Left lung (tissue), 14 donors: ENCODE measurements at places on chromosomes 6 and 20. TPM values are rescaled to one million over a fixed set of nuclear protein-coding genes. Genes with fewer than 3 reads are reported as not detected.

GRCh38 chr6:114611696-114612095 lies 268.9 kb upstream of the HS3ST5 start:
- DNase-seq: no peak

- no peak for DNase-seq
Measured at GRCh38 chr6:19067165-19067564, 680.0 kb downstream of the RNF144B start.

DNA sequence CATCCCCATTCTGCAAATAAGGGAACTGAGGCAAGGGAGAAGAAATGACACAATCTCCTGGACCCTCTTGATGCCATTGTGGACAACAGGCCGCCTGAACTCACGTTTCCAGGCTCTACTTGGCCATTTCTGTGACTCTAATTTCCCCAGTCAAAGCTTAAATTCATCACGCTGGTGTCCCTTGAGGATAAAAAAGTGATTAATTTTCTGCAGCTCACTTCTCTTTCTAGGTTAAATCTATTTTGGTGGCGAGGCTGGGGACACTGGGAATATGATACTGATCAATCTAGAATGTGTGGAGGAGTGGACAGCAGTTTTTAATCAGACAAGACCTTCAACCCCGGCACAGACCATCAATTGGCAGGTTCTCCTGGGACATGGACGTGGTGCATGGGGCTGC lies 168.2 kb upstream of the SULF2 start:
- no peak for DNase-seq

DNA sequence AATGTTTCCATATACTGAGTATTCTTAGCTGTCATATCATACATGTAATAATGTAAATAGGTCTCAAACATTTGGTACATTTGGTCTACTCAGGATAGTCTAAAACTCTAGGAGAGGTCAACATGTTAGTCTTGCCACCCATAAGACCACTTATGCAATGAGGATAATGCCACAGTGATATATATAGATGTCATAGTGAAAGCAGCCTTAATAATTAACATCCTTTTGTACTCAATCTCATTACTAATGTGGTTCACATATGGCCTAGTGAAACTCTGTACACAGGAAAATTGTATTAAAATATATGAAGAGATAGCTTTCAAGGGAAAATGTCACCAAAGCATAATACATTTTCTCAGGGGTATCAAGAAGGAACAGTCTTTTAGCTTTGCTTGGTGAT lies 577.9 kb downstream of the TFAP2B start:
- DNase-seq: no peak

- no peak for DNase-seq
Measured at GRCh38 chr6:158808941-158809678, 10.1 kb downstream of the EZR start.

DNA sequence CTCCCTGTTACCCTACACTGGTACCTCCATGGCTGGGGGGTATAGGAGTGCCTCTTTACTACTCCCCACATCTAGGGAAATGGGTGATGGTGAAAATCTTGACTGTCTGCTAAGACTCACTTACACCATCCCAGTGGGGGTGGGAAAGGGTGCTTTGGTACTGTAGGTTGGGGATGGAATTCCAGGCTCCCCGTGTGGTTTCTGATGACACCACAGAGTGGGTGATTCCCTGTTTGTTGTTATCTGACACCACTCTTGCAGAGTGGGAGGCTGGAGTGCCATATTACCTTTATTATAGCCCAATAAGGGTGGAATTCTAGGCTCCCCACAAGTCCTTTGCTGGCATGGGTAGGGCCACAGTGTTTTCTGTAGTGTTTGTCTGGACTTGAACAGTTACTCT lies 264.6 kb upstream of the MAN1A1 start:
- DNase-seq: no peak

GRCh38 chr6:143332153-143332845 lies 118.2 kb downstream of the ADAT2 start:
- DNase-seq: no peak

DNA sequence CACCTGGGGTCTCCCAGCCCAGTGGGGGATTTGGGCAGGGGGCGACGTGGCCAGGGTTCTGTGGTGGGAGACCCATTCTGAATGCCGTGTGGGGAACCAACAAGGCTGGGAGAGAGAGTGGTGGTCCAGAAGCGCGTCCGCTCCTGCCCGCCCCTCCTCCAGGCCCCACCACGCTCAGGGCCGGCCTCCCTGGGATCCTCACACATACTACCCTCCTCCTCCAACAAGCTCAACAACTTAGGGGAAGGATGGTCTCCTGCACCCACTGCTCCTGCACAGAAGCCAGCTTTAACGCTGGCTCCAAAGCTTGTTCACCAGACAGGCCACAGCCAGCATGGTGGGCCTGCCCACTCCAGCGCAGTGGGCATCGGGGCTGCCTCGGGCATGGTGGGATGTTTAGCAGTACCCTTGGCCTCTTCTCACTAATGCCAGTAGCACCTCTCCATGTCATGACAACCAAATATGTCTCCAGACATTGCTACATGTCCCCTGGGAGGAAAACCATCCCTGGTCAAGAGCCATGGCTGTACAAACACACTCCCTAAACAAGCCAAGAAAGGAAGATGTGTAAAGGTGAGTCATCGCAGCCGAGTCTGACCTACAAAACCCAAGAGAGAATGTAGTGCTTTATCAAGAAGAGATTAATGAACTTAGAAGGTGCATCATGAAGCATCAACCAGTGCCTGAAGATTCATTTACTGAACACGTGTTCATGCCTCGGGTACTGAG lies 75.7 kb downstream of the BMP7 start:
- DNase-seq: no peak

DNA sequence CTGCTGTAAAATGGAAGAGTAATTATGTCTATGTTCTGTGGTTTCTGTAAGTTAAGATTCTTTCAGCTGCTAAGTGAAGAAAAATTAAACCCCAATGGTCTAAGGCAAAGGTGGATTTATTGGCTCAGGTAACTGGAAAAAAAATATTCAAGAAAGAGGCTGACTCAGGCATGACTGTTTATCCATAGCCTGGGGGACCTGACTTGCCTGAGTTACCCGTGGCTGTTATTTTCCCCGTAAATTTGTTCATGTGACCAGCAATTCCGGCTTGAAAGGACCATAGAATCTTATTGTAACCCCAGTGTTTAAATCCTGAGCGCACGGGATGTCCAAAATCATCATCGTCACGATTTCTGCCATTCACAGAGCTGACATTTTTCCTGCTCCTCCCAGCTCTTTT lies 32.3 kb upstream of the SULF2 start:
- no peak for DNase-seq

DNA sequence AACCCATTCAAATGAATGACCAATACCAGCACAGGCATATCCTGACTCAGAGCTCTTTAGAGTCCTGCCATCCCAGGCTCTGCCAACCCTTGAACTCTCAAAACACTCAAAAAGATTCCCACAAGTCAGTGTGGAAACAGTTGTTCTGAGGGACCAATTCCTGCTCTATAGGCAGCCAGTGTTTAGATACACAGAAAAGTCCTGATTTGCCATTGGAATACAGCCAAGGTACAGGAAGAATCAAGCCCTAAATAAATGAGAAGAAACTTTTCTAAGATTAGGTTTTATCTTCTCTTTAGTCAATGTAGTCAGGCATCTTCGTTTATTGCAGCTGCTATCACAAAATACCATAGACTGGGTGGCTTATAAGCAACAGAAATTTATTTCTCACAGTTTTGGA lies 626.8 kb upstream of the ARID1B start:
- DNase-seq: no peak

DNA sequence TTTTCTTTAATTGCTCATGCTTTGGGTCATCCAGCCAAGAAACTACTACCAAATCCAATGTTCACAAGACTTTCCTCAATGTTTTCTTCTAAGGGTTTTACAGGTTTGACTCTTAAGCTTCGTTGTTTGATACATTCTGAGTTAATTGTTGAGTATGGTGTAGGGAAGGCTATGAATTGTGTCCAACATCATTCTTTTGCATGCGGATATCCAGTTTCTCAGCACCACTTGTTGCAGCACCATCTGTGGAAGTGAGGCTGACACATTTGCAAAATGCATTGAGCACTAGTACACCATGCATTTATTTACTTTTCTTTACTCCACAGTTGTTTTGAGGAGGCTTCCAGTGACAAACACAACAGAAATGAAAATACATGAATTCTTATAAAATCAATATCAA lies 17.2 kb downstream of the MICA start:
- no peak for DNase-seq

GRCh38 chr20:47691625-47692024 lies 93.7 kb downstream of the SULF2 start:
- no peak for DNase-seq

DNA sequence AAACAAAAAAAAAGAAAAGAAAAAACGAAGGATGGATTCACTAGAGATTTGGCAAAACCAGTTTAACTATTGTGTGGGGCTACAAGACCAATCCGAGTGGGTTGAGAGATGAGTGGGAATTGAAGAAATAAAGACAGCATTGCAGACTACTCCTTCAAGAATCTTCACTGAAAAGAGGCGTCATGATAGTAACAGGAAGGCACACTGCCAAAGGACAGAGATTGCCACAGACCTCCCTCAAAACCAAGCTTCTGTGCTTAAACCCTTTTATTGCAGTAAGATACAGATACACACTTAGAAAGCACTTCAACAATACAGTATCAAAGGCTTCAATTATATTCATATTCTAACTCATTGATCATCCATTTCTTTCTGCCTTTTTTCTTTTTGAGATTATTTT lies 103.9 kb downstream of the IPCEF1 start:
- no peak for DNase-seq

ISM1 gene
- polyA plus RNA-seq: 7.6 TPM

DTD1 gene
- polyA plus RNA-seq: 21.6 TPM

ANKRD66 gene
- polyA plus RNA-seq: 2.7 TPM

RNASET2 gene
- polyA plus RNA-seq: 44.3 TPM
